ENCODE measurements at places on chromosomes 12 and 14. TPM values are rescaled to one million over a fixed set of nuclear protein-coding genes. Genes with fewer than 3 reads are reported as not detected.

Gene MANSC4
- not detected for total RNA-seq

Gene GLT1D1
- not detected for total RNA-seq

Gene CLEC2B
- 15.2 TPM for total RNA-seq

Gene MMP19
- 8.6 TPM for total RNA-seq

Gene IKBIP
- total RNA-seq = 31.7 TPM

Gene GDF3
- total RNA-seq = not detected

Gene FGF6
- total RNA-seq = not detected

Gene HIF1A
- total RNA-seq = 444 TPM

Gene KRT74
- not detected for total RNA-seq

Gene RGS6
- not detected for total RNA-seq

Gene NRL
- 4.5 TPM for total RNA-seq

Gene HAL
- not detected for total RNA-seq

Gene TC2N
- total RNA-seq = not detected

Gene CMA1
- total RNA-seq = not detected

Gene ORMDL2
- 8.8 TPM for total RNA-seq

Gene VAMP1
- 23.7 TPM for total RNA-seq

Gene SLC39A9
- 60.2 TPM for total RNA-seq

Gene TMTC2
- total RNA-seq = 0.62 TPM

Gene RNASE7
- total RNA-seq = 0.16 TPM

Gene UTP20
- total RNA-seq = 18.3 TPM

Gene NTF3
- 1.9 TPM for total RNA-seq

Gene BBOF1
- total RNA-seq = 7.8 TPM

Gene PLCZ1
- total RNA-seq = not detected

Gene ITGB7
- 0.32 TPM for total RNA-seq

Gene ALKBH1
- 9.6 TPM for total RNA-seq

Gene CAPZA3
- not detected for total RNA-seq

Gene STYK1
- 3.7 TPM for total RNA-seq

Gene ANKRD33
- not detected for total RNA-seq

Gene TRPV4
- 0.08 TPM for total RNA-seq

Gene TBC1D30
- total RNA-seq = 0.35 TPM

Gene CLEC4D
- not detected for total RNA-seq

Gene RNASE1
- total RNA-seq = not detected

Gene MIP
- total RNA-seq = 0.24 TPM

Gene B4GALNT3
- total RNA-seq = 2.3 TPM

Gene ST8SIA1
- total RNA-seq = 1.6 TPM

Gene TCL1A
- not detected for total RNA-seq

Gene GLIPR1
- 15.9 TPM for total RNA-seq

Gene KCNK10
- total RNA-seq = not detected

Gene GAS2L3
- 5.3 TPM for total RNA-seq

Gene PCED1B
- 2.8 TPM for total RNA-seq

Gene PPFIA2
- not detected for total RNA-seq

Gene LRP1-AS
- total RNA-seq = not detected

Gene ACOT4
- total RNA-seq = 0.05 TPM

Gene BCAT1
- total RNA-seq = 98.7 TPM

Gene CDK17
- 69.0 TPM for total RNA-seq

Gene FIGNL2
- 0.36 TPM for total RNA-seq

Gene KLRG1
- 1.0 TPM for total RNA-seq

Gene LRRC43
- not detected for total RNA-seq

Gene FAM90A1
- total RNA-seq = not detected

Gene P3H3
- total RNA-seq = 25.6 TPM

Gene BBS10
- total RNA-seq = 19.9 TPM

Gene KCNH3
- total RNA-seq = 11.9 TPM

Gene MUCL1
- not detected for total RNA-seq

Gene COQ6
- total RNA-seq = 50.3 TPM

Gene GPR68
- 1.4 TPM for total RNA-seq

Gene ARMH4
- 1.4 TPM for total RNA-seq

Gene HCAR3
- total RNA-seq = not detected

Measured in myocyte (in vitro differentiated cells).